D721Med (cell line): ENCODE measurements at places on chromosomes 3 and 15.

GRCh38 chr3:82236257-82236656 is 474.8 kb upstream of the GBE1 start:
- DNase-seq: no peak

DNA sequence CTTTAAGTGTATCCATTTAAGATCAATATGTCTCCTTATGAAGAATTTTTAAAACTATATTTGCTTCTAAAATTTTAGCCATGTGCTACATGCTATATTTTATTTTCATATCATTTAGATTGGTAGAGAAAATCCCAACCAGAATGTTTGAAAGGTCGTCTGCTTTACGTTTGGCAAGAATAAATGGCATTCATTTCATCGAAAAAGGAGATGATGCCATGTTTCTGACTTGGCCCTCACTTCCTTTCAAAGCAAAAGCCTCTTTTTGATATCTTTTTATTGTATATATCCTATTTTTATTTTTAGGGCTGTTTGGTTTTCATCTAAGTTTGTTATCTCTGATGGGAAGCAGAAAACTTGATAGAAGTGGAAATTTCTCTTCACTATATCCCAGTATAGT is 176.2 kb downstream of the PLCL2 start:
- no peak for DNase-seq

DNA sequence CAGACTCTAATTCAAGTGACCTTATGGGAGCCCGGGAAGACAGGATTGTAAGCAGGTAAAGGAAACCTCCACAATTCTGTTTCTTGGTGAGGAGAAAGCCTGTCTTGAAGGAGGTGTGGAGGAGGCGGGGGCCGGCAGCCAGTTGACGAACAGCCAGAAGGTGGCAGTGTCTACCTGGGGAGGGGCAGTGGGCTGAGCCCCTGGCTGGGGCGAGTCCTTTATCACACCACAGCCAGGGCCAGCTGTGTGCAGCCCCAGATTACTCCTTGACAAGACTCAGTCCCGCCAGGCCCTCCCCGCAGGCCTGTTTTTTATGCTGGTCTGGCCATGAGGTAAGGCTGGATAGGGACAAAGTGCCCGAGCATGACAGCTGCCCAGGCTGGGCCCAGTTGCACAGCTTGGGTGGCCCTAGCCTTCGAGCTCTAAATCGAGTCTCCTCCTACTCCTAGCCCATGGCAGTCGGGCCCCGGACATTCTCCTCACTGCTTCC is 40.9 kb upstream of the IDH2 start:
- DNase-seq: peak; percentile 80

GRCh38 chr3:114155370-114155821 is 23.5 kb downstream of the DRD3 start:
- no peak for DNase-seq

- DNase-seq: no peak
These were observed 6.4 kb upstream of the REC114 start for GRCh38 chr15:73436613-73437012.

- DNase-seq: no peak
These were observed 307.1 kb downstream of the MECOM start for GRCh38 chr3:169356284-169356955.

DNA sequence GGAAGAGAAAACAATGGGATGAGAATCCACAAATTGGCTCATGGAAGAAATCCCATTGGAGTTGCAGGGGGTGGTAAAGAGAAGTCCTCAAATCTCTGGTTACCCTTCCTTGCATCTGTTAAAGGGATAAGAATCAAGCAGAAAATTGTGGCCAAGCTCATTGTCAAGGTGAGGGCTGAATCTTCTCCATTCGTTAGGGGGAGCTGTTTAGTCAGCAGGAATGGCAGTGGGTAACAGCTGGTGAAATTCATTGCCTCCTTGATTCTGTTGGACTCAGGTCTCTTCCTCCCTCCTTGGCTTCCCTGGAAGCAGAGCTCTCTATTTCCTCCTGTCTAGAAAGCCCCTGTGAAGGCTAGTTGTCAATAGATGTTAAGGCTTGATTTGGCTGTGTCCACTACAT is 343.1 kb upstream of the SEMA6D start:
- no peak for DNase-seq

GRCh38 chr15:68413363-68414205 is 18.4 kb downstream of the ITGA11 start:
- DNase-seq: no peak
